ENCODE measurements at places on chromosomes 5 and 9.

DNA sequence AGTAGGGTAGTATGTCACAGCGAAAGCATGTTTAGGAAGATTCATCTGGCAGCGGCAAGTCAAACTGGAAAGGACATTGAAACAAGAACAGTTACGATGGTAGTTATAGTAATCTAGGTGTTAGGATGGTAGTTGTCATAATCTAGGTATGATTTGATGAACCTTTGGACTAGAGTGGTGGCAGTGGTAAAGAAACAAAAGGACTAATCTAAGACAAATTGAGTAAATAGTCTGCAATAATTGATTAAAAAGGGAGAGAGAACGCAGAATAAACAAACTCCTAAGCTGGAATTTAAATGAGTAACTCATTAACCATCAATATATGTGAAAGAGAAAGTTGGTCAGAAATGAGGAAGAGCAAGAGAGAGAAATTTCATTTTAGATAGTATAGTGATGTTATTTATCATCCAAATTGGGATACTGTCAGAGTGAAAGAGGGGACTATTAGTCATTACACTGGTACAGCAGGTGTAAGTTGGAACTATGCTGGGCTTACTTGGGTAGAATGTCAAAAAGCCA is 56.8 kb downstream of the MTREX start:
- no peak overlapping the region for H3K27ac ChIP-seq
- H3K4me3 ChIP-seq = no peak overlapping the region
- H3K27me3 ChIP-seq = no peaks in the 10 kb centered on the region
- no peak for DNase-seq
- H3K4me1 ChIP-seq = peaks cover 3% of the 10 kb centered on the region

DNA sequence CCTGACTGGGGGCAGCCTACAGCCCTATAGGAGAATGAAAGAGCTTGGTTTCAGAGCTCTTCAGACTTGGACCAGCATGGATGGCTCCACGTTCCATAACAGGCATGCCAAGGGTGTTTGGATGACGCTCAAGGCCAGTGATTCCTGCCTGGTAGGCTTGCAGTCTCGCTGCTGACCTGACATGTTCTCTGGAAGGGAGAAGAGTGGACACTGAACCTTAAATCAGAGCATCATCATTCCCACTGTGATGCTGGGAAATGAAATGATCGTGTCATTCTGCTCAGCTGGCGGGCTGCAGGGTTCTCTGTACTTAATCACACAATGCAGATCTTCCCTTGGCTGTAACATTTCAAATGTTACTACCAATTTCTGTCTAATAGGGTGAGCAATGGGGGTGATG is 57.0 kb downstream of the CFAP90 start:
- no peak overlapping the region for H3K4me3 ChIP-seq
- H3K4me1 ChIP-seq = no peaks in the 10 kb centered on the region
- H3K27ac ChIP-seq = no peak overlapping the region
- H3K36me3 ChIP-seq = no peaks in the 10 kb centered on the region
- no peak for DNase-seq

DNA sequence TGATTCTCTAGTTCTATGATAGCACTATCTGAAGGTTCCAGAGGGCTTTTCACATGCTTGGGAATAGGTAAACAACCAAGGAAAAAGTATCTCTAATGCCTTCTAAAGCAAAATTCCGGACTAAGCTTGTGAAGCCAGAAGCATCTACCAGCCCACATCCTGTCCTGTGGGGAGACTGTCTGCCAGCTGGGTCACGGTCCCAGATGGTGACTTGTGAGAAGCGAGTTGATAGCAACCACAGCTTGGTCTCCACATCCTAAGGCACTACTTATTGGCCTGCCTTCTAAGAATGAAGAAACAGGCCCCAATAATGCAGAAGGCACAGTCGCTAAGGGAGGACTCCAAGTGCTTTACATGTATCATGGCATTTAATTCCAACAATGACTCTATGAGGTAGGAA is 184.1 kb upstream of the ADRA1B start:
- no peaks in the 10 kb centered on the region for H3K4me1 ChIP-seq
- no peak overlapping the region for H3K4me3 ChIP-seq
- H3K27me3 ChIP-seq = no peaks in the 10 kb centered on the region

GRCh38 chr5:72622170-72622760 is 115.1 kb upstream of the ZNF366 start:
- no peak for DNase-seq
- H3K36me3 ChIP-seq = no peaks in the 10 kb centered on the region
- H3K4me3 ChIP-seq = no peak overlapping the region

DNA sequence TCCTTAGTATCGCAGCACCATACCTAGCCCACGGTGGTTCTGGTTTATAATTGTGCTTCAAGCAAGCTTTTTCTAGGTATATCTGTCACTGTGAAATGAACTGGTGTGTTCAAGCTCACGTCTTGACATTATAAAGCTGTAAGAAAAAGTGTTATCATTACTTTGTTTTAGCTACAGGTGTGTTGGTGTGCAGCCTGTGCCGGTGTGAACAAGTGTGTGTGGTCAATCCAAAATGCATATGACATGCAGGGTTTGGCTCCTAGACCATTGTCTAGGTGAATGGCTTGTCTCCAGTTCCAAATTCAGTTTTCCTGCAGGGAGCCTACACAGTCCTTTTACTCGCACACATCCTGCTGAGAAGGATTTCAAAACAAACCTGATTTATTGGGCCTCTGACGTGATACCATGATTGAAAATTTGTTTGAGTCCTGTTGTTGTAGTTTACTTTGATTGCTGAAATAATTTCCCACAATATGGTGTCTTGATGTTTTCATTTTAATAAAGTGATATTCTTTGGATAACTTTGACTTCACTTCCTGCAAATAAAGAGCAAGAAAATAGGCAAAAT is 3.7 kb downstream of the LSM11 start:
- H3K27ac ChIP-seq = no peak overlapping the region
- no peak overlapping the region for H3K4me3 ChIP-seq
- no peaks in the 10 kb centered on the region for H3K36me3 ChIP-seq
- peaks cover 10% of the 10 kb centered on the region for H3K4me1 ChIP-seq
- H3K27me3 ChIP-seq = no peaks in the 10 kb centered on the region
